Stimulated activated CD8-positive, alpha-beta memory T cell treated with anti-CD3 and anti-CD28 coated beads, Interleukin-4, amount 100 ng/mL, for 24 hours (primary cell): ENCODE measurements at places on chromosomes 4 and X.

DNA sequence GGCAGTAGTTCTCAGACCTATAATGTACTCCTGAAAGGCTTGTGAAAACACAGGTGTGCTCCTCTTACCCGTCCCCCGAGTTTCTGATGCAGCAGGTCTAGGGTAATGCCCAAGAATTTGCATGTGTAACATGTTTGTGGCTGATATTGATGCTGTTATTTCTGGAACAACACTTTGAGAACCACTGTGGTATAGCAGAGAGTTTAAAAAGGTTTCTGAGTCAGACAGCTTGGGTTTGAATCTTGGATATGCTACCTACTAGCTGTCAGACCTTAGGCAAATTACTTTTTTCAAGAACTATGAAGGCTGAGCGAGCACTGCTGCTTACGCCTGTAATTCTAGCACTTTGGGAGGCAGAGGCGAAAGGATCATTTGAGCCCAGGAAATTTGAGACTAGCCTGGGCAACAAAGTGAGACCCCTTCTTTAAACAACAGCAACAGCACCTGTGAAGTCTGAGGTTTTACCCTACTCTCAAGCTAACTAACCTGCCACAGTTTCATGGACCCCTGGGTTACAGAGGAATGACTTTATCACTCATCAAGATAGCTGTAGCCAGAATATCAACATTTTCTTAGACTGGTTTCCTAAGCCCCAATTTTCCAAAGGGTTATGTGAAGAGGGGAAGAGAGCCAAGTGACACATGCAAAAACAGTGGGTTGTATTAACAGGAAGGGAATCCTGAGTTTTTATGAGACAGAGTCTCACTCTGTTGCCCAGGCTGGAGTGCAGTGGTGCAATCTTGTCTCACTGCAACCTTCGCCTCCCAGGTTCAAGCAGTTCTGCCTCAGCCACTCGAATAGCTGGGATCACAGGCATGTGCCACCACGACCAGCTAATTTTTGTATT, 5.1 kb downstream of the AFF1 start:
- no peak for DNase-seq

GRCh38 chr4:95061220-95061619, 303.5 kb downstream of the BMPR1B start:
- DNase-seq = no peak

- DNase-seq = no peak
Observed at GRCh38 chr4:26916195-26916594, 55.6 kb downstream of the STIM2 start.

GRCh38 chr4:76125816-76126215, 22.4 kb downstream of the NUP54 start:
- no peak for DNase-seq

DNA sequence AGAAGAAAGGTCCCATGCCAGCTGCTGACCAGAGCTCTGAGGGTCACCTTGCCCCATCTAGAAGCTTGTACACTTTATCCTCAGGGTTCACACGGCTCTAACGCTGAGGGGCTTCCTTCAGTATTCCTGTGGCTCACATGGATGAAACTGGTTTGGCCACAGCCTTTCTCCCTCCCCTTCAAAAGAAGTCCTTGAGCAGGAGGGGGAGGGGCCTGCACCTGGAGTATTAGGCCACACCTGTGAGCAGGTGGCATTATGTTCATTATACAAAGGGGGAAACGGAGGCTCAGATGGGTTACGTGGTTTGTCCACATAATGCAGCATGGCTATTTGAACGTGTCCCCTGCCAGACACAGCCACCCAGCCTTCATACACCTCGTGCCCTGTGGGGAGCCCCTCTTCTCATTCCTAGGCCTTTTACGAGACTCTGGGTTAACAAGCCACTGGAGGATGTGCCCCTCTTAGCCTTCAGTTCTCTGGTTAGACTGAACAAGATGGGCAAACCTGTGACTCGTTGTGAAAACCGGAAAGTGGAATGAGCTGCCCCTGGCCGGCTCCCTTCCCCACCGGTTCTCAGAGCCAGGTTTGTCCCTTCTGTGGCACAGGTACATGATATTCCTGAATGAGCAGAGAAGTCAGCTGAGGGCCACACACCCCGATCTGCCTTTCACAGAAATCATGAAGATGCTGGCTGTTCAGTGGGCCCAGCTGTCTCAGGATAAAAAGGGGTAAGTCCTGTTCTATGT, 27.2 kb upstream of the JAKMIP1 start:
- no peak for DNase-seq

- DNase-seq = no peak
Observed at GRCh38 chrX:80799584-80799983, 10.1 kb downstream of the BRWD3 start.

DNA sequence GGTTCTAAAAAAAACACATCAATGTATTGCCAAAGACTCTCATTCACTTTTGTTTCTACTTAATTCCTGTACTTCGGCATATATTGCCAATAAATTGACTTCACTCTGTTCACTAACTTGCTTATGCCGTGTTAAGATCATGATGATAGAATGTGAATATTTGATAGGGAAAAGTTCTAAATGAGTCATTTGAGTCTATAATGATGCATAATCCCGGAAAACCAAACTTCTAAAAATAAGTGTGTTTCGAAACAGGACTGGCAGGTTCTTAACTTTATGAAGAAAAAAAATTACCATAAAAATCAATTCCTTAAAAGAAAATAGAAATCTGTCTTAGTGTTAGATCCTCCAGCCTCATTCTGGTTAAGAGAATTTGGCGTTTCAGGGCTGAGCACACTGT, 387.5 kb upstream of the FTHL17 start:
- no peak for DNase-seq

DNA sequence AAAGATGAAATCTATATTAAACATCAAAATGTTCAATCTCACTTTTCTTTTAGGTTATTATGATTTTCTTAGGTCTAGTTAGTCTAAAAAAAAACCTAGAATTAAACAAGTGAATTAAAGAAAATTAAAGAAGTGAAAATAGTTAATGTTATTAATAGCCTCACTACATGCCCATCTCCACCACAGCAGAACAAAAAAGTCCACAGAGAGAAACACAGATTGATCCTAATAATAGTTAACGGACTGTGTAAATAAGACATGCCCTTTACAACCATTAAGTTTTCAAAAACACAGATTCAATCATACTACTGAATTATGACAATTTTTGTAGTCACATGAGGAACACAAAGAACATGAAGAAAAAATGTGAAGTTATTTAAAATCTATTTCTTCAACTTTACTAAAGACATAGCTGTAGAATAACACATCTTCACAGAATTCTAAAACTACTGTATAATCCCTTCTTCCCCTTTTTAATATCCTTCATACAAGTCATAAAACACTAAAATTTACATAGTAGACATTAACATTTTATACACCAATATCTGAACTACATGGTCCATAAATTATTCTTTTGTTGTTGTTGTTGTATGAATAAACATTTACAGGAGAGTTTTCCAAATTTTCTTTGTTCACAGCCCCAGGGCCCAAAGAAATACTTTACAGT, 15.3 kb downstream of the HELQ start:
- DNase-seq = no peak

DNA sequence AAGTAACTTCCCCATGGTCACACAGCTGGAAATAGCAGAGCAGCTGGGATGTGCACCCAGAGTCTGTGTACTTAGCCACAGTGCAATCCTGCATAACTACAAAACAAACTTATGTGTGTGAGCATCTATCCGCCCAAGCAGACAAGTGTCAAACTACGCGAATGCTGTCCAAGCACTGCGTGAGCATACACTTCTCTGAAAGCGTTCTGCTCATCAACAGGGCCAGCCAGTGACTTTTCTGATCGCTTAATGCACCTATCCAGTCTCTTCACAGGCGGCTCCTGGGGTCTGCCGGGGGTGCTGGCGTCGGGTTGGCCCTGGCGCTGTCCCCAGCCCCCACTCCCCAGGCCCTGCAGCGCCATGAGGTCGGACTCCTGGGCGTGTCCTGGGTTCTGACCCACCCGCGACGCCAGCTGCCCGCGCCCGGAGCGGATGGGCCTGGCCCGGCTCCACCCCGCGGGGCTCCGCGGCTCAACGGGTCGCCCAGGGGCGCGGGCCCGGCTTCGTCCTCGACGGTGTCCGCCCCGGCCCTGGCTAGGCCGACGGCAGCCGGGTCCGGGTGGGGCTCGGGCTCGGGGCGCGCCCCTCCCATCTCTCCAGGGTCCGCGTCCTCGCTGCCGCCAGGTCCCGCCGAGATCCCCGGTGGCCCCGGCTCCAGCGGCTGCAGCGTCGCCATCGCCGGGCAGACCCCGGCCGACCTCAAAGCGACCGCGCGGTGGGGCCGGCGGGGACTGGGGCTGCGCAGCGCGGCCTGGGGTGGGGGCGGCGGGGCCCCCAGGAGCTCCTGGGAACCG, 1.3 kb upstream of the ZNF141 start:
- no peak for DNase-seq

GRCh38 chr4:98659741-98660462, 1.5 kb upstream of the TSPAN5 start:
- no peak for DNase-seq

- DNase-seq = no peak
Observed at GRCh38 chr4:77776182-77777134, 42.7 kb downstream of the CNOT6L start.

DNA sequence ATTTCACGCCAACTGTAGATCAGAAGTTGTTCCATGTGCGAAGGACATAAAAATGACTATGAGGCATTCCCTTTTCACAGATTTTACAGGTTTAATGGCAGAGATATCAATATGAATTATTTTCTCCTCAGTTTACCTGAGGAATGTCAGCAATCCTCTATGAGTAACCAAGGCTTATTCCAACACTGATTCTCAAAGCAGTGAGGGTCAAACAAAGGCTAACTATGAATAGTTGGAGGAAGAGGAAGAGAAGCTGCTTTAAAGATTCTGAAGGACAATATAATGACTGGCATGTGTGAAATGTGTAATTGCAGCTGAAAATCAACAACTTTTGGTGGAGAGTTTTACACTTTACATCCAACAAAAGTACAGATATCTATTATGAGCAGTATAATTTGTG, 29.1 kb downstream of the NAF1 start:
- DNase-seq = no peak

GRCh38 chr4:87243426-87244053, 23.1 kb upstream of the KLHL8 start:
- no peak for DNase-seq

DNA sequence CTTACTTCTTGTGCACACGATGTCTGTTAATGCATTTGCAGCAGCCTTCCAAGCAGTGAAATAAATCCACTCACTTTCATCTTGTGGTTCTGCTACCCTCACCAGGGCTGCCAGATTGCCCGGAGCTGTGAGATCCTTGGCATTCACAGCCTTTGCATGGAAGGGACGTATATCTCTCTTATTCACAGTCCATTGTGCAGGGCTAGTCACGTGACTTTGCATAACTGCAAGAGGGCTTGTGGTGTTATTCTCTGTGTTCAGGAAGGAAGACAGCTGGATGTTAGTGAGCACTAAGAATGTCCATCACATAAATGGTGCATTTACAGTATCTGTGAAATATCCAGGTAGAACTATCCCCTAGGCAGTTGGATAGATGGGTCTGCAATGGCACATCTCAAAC, 96.5 kb upstream of the BEND4 start:
- DNase-seq = no peak

DNA sequence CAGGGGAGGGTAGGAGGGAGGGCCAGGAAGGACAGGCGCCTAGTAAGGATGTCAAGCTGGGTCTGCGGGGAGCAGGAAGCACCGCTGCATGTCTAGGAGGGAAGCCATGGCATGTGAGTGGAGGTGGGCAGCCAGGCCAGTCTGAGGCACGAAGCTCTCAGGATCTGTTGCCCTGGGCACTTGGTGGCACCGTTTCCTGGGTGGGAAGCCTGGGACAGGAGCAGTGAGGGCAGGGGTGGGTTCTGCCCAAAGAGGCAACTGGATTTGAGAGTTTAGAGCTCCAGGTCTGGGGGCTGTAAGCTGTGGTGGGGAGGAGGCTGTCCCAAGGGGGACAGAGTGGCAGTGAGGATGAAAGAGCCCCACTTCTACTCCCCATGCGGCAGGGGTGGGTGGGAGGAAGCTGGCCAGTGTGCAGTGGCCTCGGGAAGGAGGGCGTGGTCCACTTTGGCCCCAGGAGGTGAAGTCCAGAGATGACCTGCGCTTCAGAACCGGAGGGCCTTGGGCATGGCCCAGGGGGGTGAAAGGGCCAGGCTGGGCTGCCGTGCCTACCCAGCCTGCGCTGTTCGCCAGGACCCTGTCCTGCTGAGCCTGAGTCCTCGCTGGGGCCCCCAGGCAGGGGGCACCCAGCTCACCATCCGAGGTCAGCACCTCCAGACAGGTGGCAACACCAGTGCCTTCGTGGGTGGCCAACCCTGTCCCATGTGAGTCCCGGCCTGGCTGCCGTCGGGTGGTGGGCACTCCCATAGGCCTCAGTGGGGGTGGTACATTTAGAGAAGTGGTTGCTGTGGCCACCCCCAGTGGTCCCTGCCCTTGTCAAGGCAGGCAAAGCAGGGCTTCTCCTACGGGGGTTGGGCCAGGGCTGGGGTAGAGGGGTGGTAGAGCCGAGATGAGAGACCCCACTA, 8.3 kb upstream of the SRPK3 start:
- no peak for DNase-seq

DNA sequence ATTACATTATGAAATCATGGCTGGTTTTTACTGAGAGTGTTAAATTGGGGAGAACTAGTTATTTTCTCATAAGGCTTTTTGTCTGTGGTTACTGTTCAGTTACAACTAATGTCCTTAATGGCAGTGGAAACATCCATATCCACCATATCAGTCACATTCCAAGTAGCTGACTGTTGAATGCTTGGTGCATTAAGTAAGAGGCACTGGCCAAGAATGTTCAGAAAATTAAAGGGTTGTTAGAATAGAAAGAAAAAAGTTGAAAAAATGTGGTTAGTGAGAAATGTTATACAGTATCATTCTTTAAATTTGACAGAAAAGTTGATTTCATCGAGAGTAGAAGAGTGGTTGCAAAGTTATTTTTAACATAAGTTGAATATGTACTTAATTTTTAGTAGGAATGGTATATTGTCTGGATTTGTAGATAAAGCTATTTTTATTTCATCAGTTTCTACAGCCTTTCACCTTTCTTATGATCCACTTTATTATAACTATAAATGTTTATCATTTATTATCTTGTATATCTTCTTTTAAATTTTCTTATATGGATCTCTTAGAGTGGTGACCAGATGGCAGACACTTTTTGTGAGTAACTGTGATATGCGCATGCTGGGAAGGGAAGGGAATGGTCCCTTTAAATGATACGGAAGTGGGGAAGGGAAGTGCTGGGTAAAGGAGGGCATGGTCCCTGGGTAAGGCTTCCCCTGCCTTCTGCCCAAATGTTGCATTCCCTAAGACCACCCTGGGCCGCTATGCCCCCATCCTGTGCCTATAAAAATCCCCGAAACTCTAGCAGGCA, 2407.1 kb downstream of the ARAP2 start:
- DNase-seq = no peak

- no peak for DNase-seq
Observed at GRCh38 chr4:148503681-148504080, 61.5 kb upstream of the NR3C2 start.

DNA sequence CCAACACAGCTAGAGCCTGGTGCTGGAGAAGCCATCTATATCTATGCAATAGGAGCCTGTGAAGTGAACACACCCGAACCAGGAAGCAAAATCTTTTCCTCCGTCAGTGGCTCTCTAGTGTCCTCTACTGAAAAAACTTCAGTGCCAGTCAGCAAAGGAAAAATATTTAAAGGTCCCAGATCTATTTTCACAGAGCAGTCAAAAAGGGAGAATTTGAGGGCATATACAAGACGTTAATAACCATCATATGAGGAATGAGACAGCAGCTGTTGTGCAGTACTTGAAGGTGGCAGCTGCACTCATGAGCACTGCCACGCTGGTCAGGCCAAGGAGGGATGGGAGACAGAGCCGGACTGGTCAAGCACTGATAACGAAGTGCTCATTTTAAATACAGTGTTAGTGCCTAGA, 14.4 kb downstream of the MCUB start:
- DNase-seq = no peak
